ENCODE measurements at places on chromosomes 2 and 18. TPM values are rescaled to one million over a fixed set of nuclear protein-coding genes. Genes with fewer than 3 reads are reported as not detected.
A peak's percentile ranks its signal among the peaks of the same experiment; 100 is the strongest.

- no peak for DNase-seq
Observed at GRCh38 chr2:57758686-57759085, 287.9 kb upstream of the VRK2 start.

The G6PC2 gene
- total RNA-seq, result not detected

GRCh38 chr2:150060341-150060740, 427.1 kb downstream of the RND3 start:
- no peak for DNase-seq

DNA sequence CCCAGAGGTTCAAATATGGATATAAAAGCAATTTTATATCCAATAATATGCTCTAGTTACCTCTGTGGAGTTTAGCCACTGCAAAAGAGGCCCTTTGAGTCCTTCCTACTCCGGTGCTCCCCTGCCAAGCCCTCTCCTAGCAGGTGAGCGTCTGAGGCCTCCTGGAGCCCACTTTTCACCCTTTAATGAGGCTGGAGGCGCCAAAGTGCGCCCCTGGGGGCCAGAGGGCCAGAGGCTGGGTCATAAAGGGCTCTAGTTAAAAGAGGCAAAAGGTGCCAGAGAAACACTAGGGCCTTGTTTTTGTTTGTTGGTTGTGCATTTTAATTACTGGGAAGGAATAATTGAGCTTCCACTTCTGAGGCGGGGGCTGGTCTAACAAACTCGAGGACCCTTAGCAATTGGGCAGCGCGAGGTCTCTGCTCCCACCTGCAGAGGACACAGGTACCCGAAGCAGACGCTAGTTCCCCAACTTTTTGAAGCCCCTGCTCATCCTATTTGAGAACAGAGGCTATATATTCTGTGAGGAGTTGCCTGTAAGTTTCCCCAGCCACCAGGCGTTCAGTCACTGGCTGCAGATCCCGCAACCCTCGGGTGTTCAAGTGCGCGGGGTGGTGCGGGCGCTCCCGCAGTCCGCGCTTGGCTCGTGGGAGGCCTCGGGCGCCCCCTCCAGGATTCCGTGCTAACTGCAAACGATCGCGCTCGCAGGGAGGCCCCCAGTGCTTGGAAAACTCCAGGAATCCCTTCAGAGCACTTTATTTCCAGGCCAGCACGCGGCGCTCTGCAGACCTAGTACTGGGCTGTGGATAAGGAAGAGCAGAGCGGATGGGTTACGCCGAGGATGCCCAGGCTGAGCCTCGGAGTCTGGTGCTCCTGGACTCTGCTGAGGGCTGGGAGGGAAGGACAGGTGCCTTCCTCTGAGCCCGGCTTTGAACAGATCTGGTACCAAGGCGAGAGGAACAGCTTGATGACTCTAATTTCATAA, 14.1 kb downstream of the MSGN1 start:
- peak; percentile 85 for DNase-seq

The APLF gene
- total RNA-seq, result 6.5 TPM

- no peak for DNase-seq
Observed at GRCh38 chr18:57811477-57812125, 8.5 kb upstream of the ATP8B1 start.

DNA sequence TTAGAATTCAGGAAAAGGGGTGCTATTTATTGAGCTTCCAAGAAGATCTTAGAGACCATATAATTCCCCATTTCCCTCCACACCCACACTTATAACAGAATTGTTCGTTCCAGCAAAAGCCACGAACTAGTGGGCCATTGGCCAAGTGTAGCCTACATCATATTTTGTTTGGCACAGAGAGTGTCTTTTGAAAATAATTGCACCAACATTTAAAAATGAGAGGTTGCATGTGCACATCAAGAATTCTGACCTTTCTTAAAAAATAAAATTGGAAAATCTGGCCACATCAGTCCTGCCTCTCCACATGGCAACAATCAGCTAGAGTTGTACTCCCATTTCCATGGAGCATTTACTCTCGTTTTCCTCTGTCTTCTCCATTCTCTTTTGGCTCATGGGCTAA, 655.5 kb upstream of the FANCL start:
- no peak for DNase-seq

The AKAIN1 gene
- total RNA-seq, result not detected

- DNase-seq, result peak; percentile 78
Observed at GRCh38 chr2:85796341-85797262, 42.8 kb downstream of the ATOH8 start.

GRCh38 chr18:45935591-45936335, 31.4 kb downstream of the EPG5 start:
- no peak for DNase-seq

DNA sequence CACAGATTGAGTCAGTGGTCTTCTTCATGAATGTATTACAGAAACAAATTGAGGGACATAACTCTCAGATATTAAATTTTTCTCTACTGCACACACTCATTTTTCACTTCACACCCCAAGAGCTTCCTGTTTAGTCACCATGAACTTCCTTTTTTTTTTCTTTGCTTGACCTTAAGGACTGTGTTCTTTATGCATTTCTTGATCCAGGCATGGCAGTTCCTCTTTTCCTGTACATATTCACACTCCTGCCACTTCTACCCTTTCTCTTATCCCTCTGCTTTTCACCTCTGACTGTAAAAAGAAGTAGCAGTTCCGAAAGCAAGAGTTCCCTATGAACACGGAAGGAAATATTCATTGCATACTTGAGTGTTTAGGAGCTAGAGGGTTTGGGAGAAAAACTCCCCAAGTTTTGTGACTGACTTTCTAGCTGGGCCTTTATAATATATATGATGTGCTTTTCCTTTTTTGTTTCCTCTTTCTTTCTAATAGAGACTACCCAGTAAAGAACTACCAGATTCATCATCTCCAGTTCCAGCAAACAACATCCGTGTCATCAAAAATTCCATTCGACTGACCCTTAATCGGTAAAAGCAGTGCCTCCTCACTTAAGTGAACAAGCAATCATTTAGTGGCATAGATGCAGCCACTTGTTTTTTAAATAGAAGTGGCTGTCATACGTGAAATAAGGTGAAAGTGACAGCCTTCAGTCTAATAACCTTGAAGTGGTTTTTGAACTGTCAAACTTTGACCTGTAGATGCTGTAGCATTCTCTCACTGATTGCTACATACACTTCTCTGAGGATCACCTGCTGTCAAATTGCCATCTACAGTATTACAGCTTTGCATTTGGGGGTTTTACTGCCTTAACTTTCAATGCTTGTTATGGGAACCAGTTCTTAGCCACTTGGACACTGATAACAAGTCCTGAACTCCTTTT, 40.8 kb downstream of the PAPOLG start:
- no peak for DNase-seq

The OTOS gene
- total RNA-seq, result not detected

GRCh38 chr2:181774685-181775084, 94.4 kb upstream of the NEUROD1 start:
- DNase-seq, result no peak

The SNED1 gene
- total RNA-seq, result 9.7 TPM

- no peak for DNase-seq
Observed at GRCh38 chr2:28341208-28341891, 51.3 kb upstream of the FOSL2 start.

DNA sequence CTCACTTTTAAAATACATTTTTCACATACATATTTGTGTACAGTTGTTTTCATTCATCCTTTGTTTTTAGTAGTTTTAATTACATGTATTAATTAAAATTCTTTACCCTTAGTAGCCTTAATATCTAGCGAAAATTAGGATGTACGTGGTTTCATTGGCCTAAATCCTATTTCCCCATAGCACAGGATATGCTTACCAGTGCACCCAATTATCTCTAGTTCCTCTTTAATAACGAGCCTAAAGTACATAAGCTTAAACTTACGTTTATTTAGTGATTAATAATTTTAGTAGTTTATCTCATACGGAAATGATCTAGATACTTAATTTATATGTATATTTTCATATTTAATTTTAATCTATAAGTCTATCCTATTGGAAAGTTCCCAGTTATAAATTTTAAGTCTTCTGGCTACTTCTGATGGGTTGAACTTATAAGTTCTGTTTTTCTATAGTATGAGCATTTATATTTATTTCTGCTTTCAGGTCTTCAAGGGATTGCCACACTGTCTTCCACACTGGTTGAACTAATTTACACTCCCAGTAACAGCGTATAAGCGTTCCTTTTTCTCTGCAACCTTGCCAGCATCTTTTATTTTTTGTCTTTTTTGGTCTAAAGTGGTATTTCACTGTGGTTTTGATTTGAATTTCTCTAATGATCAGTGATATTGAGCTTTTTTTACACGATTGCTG, 21.4 kb upstream of the RUFY4 start:
- no peak for DNase-seq

The ERCC3 gene
- 23.4 TPM for total RNA-seq

DNA sequence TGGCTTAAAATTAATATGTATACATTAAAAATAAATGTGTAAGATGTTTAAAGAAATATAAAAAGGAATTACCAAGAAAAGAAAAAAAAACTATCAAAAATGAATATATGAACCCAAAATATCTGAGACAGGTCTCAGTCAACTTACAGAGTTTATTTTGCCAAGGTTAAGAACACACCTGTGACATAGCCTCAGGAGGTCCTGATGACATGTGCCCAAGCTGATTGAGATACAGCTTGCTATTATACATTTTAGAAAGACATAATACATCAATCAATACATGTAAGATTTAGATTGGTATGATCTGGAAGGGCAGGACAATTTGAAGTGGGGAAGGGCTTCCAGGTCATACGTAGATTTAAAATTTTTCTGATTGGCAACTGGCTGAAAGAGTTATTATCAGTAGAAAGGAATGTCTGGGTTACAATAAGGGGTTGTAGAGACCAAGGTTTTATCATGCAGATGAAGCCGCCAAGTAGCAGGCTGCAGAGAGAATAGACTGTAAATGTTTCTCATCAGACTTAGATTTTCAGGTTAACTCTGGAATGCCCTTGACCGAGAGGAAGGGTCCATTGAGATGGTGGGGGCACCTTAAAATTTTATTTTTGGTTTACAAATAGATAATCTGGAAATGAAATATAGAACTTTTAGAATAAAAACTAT, 74.7 kb downstream of the EXOC6B start:
- DNase-seq, result no peak

The CD8B2 gene
- total RNA-seq, result not detected

The SRBD1 gene
- total RNA-seq, result 11.2 TPM

DNA sequence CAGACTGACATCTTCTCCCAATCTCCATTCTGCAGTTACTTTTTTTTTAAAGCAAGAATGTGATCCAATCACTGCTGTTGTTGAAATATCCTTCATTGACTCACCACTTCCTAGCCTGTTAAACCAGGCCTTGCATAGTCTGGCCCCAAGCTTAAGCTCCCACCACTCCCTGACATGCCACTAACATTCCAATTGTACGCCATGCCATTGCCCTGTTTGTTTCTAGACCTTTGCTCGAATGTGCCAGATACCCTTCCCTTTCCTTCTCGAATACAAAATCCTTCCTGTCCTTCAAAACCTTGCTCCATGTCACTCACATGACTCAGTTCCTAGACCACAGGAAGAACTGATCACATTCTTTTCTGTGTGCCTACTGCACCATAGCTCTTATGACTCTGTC, 224.2 kb downstream of the CYRIA start:
- DNase-seq, result no peak

GRCh38 chr2:226874749-226875148, 38.9 kb downstream of the RHBDD1 start:
- no peak for DNase-seq

- DNase-seq, result no peak
Observed at GRCh38 chr18:45039376-45039775, 358.7 kb downstream of the SETBP1 start.

DNA sequence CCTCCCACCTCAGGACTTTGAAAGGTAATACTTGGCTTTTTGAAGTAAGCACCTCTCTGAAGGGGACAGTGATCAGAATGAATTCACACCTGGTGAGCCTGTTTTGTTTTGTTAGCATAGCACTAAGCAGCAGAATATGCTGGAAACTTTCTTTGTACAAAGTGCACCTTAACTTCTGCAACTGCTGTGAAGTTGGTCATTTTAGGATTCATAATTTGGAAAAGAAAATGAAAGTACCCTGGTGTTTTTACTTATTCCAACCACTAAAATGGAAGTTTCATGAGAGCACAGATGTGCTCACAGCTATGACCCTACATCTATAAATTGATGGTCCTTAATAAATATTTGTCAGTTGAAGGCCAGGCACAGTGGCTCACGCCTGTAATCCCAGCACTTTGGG, 257.8 kb upstream of the STON1 start:
- no peak for DNase-seq

The PLCL1 gene
- total RNA-seq, result 82.5 TPM

DNA sequence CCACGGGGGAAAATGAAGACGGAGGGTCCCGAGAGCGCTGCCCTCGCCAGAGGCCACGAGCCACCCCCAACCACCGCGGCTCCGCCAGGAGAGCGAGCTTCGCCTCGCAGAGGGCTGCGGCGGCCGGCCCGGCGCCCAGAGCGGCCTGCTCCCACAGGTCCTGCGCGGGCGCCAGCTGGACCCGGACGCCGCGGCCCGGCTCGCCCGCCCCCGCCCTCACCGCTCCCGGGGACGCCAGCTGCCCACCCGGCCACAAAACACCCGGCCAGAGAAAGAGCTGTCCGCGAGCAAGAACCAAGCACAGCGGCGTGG, 709 bp downstream of the PTPN2 start:
- DNase-seq, result peak; percentile 77

GRCh38 chr2:166170356-166170755, 42.5 kb upstream of the SCN1A start:
- DNase-seq, result no peak

GRCh38 chr18:44786688-44787087, 106.0 kb downstream of the SETBP1 start:
- DNase-seq, result no peak

The CRYBA2 gene
- not detected for total RNA-seq

The COBLL1 gene
- 15.0 TPM for total RNA-seq

GRCh38 chr2:239668651-239669050, 267.8 kb upstream of the HDAC4 start:
- DNase-seq, result peak; percentile 61

GRCh38 chr2:206442474-206442832, 879 bp upstream of the ADAM23 start:
- DNase-seq, result no peak

The ABCB11 gene
- 0.03 TPM for total RNA-seq

DNA sequence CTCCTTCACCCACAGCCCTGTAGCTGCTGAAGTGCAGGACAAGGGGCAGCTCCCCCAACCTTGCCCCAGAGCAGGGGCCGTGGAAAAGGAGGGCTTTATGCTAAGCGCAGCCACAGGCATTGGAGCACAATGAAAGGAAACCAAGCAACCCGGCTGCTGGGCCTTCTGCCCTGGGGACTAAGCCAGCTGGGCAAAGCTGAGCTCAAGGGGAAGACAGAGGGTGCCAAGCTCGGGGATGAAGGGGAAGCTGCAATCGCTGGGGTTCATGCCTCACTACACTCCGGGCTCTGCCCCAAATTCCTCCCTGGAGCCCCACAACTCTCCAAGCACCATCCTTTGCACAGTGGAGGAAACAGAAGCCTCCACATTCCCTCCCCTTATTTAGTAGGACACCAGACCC, 12.4 kb downstream of the SFXN5 start:
- DNase-seq, result no peak

GRCh38 chr2:200466425-200467418, 43.1 kb downstream of the KCTD18 start:
- DNase-seq, result no peak

GRCh38 chr2:102841107-102841840, 79.4 kb downstream of the TMEM182 start:
- DNase-seq, result no peak
